ENCODE measurements at places on chromosomes 4 and X.

- DNase-seq = no peak
These were observed 131.1 kb upstream of the STIM2 start for GRCh38 chr4:26729547-26729946.

- DNase-seq = no peak
These were observed 1.8 kb upstream of the CUL4B start for GRCh38 chrX:120562569-120562926.

DNA sequence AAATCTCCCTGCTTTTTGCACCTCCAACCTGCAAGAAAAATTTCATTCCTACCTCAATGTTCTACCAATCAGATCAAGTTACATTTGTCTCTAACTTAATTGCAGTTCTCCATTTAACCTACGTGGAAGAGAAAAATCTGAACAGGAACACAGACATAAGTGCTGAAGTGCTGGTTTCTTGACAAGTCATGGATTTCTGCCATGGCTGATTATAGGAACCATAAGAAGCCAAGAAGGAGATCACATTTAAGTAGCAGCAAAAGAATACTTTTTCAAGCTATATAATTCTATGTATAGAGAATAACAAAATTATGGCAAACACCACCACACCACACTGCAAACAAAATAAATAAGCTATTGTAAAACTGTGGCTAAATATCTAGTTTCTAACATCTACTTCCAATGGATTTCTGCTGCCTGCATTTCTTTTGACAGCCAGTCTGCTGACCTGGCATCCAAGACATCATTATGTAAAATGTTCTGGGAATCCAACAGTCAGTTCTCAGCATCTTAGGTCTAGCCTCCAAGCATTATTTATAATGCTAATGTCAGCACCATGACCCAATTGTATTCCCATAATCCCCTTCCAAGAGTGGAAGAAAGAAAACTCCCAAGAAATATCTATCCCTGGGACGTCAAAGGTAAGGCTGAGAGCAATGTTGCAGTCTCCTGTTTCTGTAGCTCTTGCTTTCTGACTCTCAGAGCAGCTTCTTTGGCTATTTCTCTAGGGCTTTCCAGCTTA is 50.8 kb upstream of the GAB1 start:
- no peak for DNase-seq

GRCh38 chr4:186781032-186781917 is 57.6 kb upstream of the FAT1 start:
- no peak for DNase-seq

GRCh38 chr4:118154649-118155048 is 120.4 kb downstream of the NDST3 start:
- DNase-seq = no peak

DNA sequence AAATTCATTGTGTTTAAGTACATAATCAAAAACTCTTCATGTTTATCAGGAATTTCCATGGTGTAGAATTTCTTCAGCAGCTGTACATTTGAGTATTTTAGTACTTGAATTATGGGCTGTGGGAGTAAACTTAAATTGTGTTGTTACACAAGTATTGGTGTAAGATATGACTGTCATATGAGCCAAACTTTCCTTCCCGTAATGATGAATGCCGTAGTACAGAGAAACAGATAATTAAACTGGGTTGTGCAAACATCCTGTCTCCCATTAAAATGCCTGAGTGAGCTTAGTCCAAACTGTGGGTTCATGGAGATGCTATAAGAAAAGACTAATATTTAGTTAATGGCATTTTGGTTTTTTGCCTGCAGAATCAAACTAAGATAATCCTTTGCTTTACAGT is 159.2 kb downstream of the SLC4A4 start:
- DNase-seq = peak; percentile 26

GRCh38 chr4:129109965-129110824 is 14.2 kb downstream of the C4orf33 start:
- DNase-seq = no peak

GRCh38 chrX:31894152-31894551 is 822.3 kb upstream of the FTHL17 start:
- no peak for DNase-seq

DNA sequence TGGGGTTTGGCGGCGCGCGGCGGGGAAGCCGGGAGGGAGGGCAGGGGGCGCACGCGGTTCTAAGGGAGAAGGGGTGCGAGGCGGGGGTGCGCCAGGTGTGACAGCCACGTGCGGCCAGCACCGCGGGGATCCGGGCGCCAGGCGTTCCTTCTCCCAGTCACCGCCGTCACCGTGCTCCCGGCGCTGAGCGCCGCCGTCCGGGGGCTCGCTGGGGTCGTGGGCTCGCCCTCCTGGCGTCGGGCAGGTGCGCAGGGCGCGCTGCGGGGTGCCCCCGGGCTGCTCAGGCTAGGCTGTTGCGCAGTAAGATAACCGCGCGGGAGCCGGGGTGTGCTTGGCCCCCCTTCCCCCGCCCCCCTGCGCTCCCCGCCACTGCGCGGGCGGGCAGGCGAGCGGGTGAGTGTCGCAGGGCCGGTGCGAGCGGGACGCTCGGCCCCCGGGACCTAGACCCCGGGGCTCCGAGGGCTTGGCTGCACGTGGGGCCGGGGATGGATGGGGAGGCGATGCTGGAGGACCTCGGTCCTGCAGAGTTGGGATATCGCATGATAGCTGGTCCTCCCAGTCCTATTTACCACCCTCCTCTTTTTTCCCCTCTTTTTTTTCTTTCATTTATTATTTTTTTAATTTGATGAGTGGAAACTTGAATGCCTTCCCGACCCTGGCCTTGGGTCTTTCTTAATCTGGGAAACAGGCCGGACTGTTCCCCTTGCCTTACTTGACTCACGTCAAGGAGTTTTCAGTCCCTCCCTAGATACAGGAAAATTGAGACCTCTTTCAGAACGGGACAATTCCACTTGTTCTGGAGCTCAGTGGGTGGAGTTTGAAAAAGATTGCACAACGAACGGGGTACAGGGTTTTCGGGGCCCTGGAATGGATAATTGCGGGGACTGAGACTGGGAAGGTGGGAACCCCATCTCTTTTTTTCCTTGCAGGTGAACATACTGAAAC is 797 bp downstream of the TXLNG start:
- DNase-seq = no peak

DNA sequence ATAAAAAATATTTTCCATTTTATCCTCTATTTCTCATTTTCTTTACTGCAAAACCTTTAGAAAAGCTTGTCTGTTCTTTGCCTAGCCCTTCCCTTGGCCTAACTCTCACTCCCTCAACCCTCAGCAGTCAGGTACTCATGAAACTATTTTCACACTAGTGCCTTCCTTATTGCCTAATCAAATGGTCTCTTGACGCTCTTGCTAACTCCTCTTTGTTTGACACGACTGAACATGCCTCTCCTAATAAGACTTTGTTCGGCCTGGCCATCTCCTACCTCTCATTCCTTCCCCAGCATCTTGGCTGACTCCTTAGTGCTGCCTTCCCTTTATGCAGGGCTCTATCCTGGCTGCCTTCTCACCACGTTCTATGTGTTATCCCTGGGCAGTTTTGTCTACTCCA is 11.1 kb upstream of the LRAT start:
- DNase-seq = no peak

- no peak for DNase-seq
These were observed 46.7 kb downstream of the KCNIP4 start for GRCh38 chr4:21901831-21902230.

- no peak for DNase-seq
These were observed 2.8 kb downstream of the MXD4 start for GRCh38 chr4:2259036-2259540.

DNA sequence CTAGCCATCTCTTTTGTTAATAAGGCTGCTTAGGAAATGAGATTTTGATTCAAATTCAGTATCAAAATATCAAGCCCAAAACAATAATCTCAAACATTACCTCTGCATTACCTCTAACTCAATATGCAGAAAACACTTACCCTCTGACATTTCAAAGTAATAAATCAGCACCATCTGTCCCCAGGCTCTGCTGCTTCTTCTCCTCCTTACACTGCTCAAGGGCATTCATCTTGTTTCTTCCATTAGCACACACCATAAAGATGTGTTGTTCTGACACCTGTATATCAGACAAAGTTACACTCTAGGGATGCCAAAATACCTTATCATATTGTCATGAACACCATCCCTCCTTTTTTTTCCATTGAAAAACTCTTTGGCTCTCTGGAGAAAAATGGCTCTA is 1630.3 kb downstream of the RPA4 start:
- DNase-seq = no peak

GRCh38 chr4:123816462-123816861 is 419.9 kb downstream of the SPRY1 start:
- DNase-seq = no peak

- no peak for DNase-seq
These were observed 1.3 kb downstream of the ACE2 start for GRCh38 chrX:15599461-15599860.

GRCh38 chr4:38979511-38980230 is 52.5 kb downstream of the TMEM156 start:
- no peak for DNase-seq

DNA sequence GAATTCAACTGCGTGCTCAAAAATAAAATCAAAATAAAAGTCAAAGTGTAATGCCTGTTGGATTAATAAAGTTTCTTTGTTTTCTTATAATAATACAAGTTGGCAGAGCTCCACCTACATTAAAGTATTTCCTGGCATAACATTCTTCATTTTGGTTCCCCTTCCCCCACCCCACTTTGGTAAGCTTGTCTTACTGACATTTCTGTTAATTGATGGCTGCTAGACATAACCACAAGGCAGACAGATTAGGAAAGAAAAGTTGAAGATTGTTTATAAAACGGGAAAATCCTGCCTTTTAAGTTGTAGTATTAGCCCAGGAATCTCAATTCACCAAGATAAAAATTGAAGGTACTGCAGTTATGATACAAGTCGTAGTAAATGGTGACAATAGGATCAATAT is 246.5 kb upstream of the RPS6KA3 start:
- no peak for DNase-seq

DNA sequence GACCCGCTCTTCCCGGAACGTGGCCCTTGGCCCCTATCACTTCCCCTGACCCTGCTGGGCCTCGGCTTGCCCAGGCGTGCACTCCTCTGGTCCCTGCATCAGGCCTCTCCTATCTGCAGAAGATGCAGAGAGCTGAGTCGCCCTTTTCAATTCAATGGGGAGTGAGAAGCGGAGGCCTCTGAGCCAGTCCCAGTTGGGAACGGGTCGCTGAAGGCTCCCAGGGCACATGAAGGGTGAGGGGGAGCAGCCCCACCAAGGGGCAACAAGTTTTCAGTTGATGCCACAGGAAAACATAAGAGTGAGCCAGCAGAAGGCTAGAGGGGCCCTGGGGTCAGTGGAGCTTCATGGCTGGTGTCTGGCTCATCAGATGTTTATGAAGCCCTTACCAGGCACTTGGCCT is 17.1 kb downstream of the PSAPL1 start:
- DNase-seq = no peak

DNA sequence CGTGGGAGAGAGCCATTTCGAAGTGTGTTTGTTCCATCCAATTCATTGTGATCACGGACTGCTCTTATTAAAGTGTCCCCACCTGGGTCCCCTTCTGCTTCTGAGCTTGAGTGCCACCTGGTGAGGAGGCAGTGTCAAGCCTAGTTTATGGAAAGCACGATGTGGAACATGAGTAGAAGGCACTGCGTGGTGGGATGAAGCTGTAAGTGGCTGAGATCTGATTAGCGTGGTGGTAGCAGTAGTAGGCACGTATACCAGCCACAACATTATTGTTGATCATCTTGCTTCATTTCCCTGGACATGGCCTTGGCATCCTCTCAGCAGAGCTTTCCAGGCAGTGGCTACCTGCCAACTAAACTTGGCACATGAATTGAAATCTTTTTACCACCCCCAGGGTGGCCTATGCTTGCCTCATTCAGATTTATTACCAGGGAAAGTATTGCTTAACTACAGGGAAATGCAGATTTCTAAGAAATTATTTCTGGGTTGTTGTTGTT is 46.4 kb downstream of the GPAT3 start:
- peak; percentile 18 for DNase-seq

- no peak for DNase-seq
These were observed 368.9 kb upstream of the CTSO start for GRCh38 chr4:156322592-156322991.

GRCh38 chr4:73735231-73735630 is 5.1 kb upstream of the CXCL8 start:
- no peak for DNase-seq

GRCh38 chr4:105956569-105956968 is 61.3 kb downstream of the NPNT start:
- no peak for DNase-seq

GRCh38 chrX:140065961-140066662 is 100.8 kb upstream of the CXorf66 start:
- no peak for DNase-seq

DNA sequence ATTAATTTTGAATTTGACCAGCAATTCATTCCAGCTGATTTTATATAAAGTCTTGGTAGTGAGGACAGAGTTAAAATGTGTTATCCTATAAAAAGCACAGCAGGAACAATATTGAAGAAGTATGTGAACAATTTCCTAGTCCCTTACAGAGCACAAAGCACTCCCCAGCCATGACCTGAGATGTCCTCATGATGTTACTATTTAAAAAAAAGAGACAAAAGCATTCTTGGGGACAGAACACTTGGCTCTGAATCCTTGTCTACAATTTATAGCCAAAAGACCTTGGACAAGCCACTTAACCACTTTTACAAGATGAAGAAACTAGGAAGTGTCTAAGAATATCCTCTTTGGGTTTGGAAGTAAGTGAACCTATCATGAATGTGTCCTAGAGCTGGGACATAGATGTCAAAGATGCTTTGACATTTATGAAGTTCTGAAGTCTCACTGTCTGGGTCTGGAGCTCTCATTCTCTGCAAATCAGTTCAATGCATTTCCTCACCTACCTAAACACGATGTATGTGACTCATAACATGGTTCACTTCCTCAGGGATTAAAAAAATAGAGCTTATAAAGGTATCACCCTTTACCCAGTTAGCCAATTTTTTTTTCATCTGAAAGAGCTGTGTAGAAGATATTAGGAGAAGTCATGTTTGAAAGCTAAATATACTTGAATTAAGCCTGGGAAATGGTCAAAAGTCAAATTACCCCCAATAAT is 61.4 kb downstream of the IGFBP7 start:
- DNase-seq = no peak

GRCh38 chr4:105306820-105307219 is 160.1 kb downstream of the TET2 start:
- DNase-seq = no peak

DNA sequence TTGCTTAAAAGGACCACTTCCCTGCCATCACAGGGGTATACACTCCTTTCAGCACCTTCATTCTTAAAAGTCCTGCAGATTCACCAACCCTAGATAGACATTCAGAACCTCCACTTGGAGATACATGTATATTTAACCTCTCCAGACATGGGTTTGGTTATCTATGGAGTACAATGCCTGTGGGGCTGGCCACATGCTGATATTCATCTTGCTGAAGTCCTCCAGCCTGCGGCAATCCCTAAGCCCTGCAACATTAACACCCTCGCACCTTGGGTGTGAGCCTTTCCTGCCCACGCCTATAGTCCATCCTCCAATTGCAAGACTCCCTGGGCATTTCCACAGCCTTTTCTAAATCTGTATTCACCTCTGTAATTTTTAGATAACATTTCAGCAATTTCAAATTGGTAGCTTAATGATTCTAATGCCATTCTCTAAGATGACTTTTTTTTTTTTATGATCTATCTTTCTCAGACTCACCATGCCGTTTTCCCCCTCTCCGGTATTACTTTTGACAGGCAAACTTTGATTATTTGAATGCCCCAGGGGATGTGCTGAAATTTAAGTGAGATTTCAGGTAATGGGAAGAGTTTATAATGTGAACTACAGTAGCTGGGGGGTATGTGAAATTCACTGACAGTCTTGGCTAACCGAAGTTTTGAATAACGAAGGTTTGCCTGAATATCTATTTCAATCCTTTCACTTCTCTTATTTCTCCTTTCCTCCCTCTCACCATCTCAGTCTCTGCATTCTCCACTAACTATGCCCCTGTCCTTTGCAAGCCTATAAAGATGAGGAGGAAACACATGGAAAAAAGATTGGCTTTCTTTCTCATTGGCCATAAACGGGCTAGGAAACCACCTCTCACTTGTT is 24.1 kb downstream of the CCDC149 start:
- DNase-seq = no peak

Measured in SHP77 (cell line).